Hypothalamus (tissue), 51 donors: ENCODE measurements at places on chromosomes 6 and 20.

GRCh38 chr6:149464411-149464810 is 20.4 kb downstream of the ZC3H12D start:
- DNase-seq, result no peak

GRCh38 chr6:76264468-76264867 is 192.0 kb upstream of the IMPG1 start:
- no peak for DNase-seq

GRCh38 chr6:5746053-5746758 is 260.5 kb downstream of the NRN1 start:
- DNase-seq, result no peak

DNA sequence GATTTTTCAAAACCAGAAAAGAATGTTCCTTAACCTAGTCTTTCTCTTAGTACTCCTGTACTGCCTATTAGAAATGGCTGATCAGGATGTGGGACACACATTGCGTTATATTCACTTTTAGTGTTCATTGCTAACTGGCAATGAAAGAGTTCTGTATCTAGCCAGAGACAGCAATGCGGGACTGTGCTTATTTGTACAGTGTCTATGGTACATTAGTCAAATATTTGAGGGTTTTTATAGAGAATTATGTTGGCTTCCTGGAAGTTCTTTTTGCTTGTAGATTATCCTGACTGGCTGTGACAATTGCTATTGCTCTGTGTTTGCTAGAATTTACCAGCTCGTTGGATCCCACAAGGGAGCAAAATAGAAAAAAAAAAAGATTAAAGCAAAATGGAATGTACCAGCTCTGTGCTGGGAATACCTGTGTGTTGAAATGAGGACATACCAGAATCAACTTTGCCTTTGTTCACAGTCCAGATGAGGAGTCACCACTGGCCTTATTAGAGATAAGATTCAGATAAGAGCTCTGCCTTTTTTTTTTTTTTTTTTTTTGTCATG is 22.4 kb upstream of the IFNGR1 start:
- no peak for DNase-seq

GRCh38 chr6:128271011-128271410 is 249.4 kb downstream of the PTPRK start:
- no peak for DNase-seq

DNA sequence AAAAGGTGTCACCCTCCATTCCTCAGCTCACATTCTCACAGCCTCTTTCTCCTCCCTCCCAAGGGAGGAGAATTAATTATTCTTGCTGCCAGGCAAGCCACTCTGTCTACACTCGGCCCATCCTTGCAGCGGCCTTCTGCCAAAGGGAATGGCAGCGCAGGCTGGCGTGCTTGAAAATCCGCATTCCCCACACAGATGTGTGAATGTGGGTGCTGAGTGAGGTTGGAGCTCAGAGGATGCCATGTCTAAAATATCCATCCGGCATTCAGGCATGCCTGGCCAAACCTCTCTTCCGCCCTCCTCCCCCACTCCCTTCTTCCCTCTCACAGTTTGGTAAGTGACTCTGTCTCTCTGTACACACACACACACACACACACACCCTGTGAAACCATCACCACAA is 27.7 kb downstream of the PNPLA1 start:
- no peak for DNase-seq

- DNase-seq, result peak; percentile 1
These were observed 26.8 kb upstream of the CLIC5 start for GRCh38 chr6:46042355-46042999.

- DNase-seq, result no peak
These were observed 240.1 kb downstream of the KCNQ5 start for GRCh38 chr6:72861935-72862432.

GRCh38 chr6:28980137-28980851 is 24.8 kb downstream of the ZNF311 start:
- DNase-seq, result no peak

DNA sequence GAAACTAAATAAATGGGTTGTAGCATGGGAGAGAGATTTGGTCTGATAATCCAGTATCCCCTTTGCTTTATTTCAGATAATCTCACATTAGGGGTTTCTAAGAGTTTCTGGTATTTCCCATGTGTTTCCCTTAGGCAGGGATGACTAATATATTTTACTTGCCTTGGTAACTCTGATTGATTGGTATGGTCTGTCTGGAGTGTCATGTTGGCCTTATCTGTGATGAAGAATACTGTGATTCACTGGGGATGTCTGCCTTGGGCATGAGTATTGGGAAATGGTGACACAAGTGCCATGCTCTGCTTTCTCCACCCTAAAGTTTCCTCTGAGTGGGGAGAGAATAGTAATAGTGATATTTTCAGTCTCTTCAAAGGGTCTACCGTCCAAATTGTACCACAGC is 10.1 kb downstream of the SLC22A2 start:
- DNase-seq, result no peak

- no peak for DNase-seq
These were observed 126.2 kb downstream of the FOXO3 start for GRCh38 chr6:108686896-108687295.

DNA sequence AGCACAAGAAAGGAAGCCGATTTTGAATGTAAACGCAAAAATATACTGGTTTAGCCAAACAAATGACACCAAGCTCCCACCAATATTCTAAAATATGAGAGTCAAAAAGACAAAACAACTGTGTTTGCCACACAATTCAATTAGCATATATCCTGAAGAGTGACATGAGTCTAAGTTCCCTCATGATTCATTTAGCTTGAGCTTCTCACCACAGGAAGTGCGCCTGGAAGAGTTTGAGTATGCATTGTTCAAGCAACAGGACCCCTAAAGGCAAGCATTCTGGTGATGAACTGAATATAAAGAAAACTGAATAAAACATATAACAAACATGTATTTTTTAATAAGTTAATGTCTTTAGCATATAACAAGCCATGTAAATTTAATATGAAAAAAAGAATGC is 115.2 kb upstream of the RUNX2 start:
- no peak for DNase-seq

DNA sequence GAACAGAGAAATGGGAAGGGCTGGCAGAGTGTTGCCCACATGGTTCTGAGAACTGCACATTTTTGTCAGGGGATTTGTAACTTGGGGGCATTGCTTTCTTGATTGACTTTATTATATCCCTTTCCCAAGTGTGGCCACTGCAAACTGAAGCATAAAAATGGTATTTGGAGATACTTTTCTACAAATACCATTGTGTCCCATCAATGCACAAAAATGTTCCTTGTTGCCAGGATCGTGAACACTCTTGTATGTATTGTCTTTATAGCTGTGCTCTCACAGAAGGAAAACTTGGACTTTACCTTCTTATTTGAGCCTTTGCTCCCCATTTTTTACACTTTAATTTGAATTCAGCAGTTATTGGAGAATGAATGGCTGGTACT is 57.1 kb upstream of the C20orf144 start:
- DNase-seq, result no peak

DNA sequence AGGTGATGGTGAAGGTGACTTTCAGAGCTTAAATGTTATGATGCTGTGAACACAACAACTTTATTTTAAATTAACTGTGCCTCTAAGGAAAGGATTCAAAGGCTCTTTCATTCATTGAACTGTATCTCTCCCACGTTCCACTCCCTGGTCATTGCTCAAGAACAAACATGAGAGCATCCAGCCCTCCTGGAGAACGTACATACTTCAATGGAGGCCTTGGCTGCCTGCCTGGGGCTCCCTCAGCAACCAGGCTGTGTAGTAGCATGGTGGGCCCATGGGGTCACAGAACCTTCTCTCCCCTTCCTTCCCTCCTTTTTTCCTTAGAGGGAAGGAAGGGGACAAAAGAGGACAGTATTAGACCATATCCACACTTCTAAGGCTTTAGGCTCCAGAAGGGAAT is 234.3 kb downstream of the CDC5L start:
- no peak for DNase-seq

GRCh38 chr6:110067837-110068591 is 89.9 kb downstream of the GPR6 start:
- no peak for DNase-seq

- no peak for DNase-seq
These were observed 69.3 kb upstream of the MYL9 start for GRCh38 chr20:36471885-36472636.

DNA sequence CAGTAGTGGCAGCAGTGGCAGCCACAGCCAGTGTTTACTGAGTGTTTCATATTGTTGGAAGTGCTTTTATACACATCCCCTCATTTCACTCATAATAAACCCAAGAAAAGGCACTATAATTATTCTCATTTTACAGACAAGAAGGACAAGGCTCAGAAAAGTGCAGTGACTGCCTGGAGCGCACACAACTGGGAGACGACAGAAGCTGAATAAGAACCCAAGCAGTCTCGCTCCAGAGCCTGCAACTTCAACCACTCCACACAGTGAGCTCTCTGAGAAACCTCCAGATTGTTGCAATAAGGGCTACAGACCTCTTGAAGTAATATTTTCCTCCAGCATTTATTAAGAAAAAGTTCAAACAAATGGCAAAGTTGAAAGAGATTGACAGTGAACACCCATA is 76.9 kb downstream of the PLCG1 start:
- DNase-seq, result no peak

- DNase-seq, result no peak
These were observed 3.3 kb downstream of the TM9SF4 start for GRCh38 chr20:32112841-32113240.

DNA sequence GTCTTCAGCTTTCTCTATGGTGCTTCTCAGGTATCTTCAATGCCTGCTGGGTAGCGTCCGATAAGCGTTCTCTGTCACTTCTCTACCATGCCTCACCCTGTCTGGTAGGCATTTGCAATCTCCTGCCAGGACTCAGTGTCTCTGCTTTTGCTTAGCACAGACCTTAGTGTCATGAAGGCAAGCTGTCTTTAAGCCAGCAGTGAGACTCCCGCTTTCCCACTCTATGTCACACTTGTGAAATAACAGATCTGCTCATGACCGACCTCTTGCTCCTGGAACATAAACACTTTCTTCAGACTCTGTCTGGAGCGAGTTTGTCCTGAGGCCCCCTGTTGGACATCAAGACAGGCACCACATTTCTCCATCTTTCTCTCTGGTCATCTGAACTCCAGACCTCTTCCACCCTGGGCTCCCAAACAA is 17.0 kb downstream of the ADGRB3 start:
- no peak for DNase-seq

DNA sequence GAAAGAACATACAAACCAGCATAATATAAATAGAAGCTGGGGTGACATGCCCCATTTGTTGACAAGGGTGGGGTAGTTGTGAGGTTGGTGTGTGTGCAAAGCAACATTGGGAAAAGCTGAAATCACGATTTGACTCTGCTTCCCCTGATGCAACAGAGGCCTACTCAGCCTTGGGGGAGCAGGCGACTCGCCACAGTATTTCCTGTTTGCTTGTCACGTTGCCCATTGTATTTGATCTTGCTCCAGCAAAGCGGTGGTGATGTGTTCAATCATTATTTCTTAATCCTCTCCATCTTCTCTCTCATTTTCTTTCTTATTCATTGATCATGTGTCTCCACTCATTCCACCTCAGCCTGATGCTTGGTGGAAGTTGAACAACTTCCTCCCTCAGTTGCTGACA is 165.8 kb upstream of the CITED2 start:
- DNase-seq, result no peak

- DNase-seq, result no peak
These were observed 2.7 kb upstream of the BTN2A2 start for GRCh38 chr6:26380256-26380655.

DNA sequence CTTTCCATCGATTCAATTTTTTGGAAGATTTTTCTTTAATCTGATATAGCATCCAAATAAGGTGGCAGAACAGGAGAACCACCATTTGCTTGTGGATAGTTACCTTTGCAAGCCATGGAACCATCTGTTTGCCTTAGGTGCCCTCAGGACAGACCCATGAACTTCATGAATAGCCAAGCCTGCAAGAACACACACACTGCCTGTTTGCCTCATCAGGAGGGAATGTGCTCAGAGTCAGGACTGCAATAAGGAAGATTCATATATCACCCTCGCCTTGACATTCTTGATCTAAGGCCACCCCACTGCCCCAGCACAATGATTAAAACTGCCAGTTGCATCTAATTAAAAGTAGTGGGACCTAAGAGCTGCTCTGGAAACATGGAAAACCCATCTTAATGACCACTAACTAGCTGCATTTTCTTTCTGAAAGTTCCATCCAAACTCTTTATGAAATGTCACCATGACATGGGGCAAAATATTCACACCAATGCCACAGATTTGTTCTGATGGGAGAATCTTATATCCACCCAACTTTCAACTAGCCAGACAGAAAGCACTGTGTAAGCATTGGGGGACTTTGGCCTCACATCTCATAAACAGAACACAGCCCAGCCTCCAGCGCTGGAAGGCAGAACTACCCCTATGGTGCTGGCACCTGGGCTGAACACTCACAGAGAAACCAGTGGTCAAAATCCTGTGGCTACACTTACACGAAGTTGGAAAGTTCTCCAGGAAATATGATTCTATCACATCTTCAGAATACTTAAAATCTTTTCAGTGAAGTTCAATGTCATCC is 48.3 kb downstream of the TBXT start:
- no peak for DNase-seq

DNA sequence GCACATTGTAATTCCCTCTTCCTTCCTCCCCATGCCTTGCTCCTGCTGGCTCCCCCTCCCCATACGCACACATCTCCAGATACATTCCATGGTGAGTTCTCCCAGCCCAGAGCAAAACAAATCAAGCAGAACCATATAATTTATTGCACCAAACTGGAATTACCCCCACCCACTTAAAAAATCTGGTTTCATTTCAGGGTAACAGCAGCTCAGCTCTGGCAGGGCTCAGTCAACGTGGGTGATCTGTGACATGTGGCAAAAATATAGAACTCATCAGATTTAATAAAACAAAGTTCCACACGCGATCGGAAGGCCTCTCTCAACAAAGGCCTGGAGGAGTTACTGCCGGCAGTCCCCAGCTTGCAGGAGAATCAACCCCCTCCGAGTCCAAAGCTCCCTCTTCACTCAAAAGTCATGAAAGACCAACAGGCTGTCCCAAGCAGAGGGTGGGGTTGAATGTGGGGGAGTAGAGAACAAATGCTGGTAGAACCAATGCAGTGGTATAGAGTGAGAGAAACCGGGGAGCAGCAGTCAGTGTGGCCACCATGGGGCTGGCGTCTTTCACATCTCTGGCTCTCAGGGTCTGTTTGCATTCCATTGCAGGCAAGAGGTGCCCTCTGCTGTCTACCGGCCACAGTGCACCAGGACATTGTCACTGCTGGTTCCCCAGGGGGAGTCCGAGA is 323.3 kb upstream of the NT5E start:
- DNase-seq, result no peak

GRCh38 chr6:129795261-129795660 is 65.9 kb downstream of the TMEM244 start:
- DNase-seq, result no peak

GRCh38 chr20:63255931-63256704 is 1.9 kb upstream of the NKAIN4 start:
- DNase-seq, result no peak
